Cardiac muscle cell (in vitro differentiated cells and primary cell): ENCODE measurements at places on chromosomes 12 and 14. TPM values are rescaled to one million over a fixed set of nuclear protein-coding genes. Genes with fewer than 3 reads are reported as not detected.

DNA sequence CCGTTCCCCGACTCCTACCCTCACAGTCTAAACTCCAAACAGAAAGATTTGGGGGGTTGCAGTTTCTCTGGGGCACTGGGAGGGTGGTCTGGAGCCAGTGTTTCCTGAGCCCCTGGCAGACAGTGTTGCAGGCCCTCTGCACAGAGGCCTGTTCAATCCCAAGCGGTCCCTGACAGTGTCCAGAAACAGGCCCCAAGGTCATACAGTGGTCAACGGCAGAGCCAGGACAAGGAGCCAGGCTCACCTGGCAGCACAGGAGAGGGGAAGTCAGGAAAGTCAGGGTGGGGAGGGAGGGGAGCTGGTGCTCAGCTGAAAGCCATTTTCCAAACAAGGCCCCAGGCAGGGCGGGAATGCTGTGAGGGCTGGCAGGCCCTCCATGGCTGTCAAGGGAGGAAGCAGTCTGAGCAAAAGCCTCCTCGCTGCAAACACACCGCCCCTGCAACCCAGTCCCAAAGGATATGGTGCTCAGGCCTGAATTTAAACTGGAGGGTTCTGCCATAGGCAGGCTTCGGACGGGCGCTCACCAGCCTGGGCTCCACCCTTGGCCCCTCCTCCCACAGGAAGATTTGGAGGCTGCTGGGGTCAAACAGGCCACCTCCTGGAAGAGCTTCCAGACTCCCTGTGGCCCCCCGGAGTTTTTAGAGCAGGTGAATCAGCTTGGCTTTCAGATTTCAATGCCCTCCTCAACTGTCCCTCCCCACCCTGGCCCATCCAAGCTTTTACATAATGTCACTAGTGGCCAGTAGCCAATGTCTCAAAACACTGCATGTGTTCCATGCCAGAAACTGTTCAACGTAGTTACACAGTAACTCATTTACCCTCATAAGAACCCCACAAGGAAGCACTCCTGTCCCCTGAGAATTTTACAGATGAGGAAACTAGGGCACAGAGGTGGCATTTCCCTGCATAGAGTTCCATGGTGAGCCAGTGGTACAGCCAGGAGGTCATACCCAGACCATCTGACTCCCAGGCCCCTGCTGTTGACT is 41.5 kb downstream of the CHGA start:
- DNase-seq: peak; percentile 65
- no peaks in the 10 kb centered on the region for H3K27me3 ChIP-seq
- peaks cover 15% of the 10 kb centered on the region for H3K4me1 ChIP-seq
- H3K4me3 ChIP-seq: no peak overlapping the region

GRCh38 chr12:124561231-124561630 is 6.2 kb downstream of the NCOR2 start:
- peak overlapping the region; percentile 26 for H3K27ac ChIP-seq
- no peaks in the 10 kb centered on the region for H3K27me3 ChIP-seq
- H3K4me1 ChIP-seq: peaks cover 51% of the 10 kb centered on the region
- H3K4me3 ChIP-seq: no peak overlapping the region
- DNase-seq: no peak

DNA sequence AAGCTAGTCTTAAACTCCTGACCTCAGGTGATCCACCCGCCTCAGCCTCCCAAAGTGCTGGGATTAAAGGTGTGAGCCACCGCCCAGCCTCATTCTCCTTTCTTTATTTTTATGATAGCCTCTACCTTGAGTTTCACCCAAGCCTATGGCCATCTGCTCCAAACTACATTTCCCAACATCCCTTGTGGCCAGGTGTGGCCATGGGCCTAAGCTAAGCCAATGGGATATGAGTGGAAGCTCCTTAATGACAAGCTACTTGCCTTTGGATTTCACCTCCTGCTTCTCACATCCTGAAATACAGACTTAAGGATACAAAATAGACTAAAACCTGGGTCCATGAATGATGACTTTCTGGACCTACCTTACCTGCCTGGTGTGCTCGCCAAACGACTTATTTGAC is 46.2 kb downstream of the DPF3 start:
- no peak for DNase-seq
- H3K27me3 ChIP-seq: no peaks in the 10 kb centered on the region
- no peak overlapping the region for H3K4me3 ChIP-seq
- H3K36me3 ChIP-seq: no peaks in the 10 kb centered on the region
- H3K27ac ChIP-seq: no peak overlapping the region

DNA sequence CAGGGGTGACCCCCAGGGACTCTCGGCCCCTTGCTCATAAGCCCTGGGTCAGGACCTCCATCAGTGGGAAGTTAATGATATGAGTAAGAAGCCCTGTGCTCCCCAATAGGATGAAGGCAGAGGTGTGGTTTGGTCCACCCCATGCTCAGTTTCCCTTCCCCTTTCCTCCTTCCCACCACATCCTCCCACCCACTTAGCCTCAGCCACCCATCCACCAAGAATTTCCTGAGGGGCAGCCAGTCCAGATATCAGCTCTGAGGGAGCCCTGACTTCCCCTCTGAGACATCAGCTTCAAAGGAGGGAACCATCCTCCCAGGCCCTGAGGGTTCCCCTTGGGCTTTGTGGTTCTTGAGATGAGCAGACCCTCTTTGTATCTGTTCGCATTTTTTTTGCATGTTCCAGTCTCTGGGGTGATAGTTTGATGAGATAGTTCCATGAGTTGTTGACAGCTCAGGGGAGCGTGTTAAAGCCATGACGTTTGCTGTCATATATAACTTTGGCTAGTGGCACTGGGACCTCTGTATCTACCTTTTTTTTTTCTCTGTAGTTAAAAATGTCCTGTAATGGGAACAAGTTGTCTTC is 71.2 kb downstream of the LGMN start:
- H3K27me3 ChIP-seq: no peaks in the 10 kb centered on the region
- H3K4me1 ChIP-seq: no peaks in the 10 kb centered on the region
- no peak overlapping the region for H3K27ac ChIP-seq
- H3K36me3 ChIP-seq: no peaks in the 10 kb centered on the region
- peak; percentile 27 for DNase-seq

DNA sequence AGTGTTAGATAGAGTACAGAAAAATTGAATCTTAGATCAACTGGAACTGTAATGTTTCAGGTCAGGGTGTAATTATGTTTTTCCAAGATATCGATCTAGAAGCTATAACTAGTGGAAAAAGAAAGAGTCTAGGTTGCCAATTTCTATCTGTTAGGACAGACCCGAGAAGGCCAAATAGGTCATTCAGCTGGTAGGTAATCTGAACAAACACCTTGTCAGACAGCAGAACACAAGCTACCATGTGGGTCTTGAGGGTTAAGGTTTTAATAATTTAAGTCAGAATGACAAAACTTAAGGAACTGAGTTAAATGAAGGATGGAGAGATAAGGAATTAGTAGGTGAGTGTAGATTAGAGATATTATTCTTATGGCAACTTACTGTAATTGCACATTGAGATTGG is 44.9 kb upstream of the KCNMB4 start:
- H3K4me3 ChIP-seq: no peak overlapping the region
- H3K27ac ChIP-seq: no peak overlapping the region
- H3K27me3 ChIP-seq: no peaks in the 10 kb centered on the region
- no peak for DNase-seq
- H3K4me1 ChIP-seq: no peaks in the 10 kb centered on the region
- H3K36me3 ChIP-seq: peaks cover 4% of the 10 kb centered on the region

Gene LRRC10
- 40.8 and 59.6 TPM in 2 replicates for polyA plus RNA-seq

Gene RBMS2
- 13.1 and 14.6 TPM in 2 replicates for polyA plus RNA-seq
